ENCODE measurements at places on chromosomes 13 and 19.
A peak's percentile ranks its signal among the peaks of the same experiment; 100 is the strongest.

DNA sequence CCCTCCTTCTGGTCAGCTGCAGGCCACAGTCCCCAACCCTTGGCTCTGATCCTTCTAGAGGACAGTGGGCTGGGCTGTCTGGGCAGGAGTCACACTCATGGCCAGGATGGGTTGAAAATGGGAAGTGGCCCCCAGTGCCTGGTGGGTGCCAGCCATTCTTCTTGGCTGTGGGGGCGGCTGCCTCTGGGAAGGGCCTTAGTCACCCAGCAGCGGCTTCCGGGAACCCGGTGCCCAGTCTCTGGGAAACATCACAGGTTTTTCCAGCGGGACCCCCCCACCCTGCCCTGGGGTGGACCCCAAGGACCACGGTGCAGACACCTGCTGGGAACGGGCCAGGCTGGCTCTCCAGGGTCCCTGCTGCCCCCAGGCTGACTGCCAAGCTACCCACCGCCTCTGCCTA, 27.3 kb upstream of the SLC7A10 start:
- no peak for DNase-seq

- no peak for DNase-seq
Measured at GRCh38 chr13:94435604-94436226, 43.8 kb downstream of the DCT start.

DNA sequence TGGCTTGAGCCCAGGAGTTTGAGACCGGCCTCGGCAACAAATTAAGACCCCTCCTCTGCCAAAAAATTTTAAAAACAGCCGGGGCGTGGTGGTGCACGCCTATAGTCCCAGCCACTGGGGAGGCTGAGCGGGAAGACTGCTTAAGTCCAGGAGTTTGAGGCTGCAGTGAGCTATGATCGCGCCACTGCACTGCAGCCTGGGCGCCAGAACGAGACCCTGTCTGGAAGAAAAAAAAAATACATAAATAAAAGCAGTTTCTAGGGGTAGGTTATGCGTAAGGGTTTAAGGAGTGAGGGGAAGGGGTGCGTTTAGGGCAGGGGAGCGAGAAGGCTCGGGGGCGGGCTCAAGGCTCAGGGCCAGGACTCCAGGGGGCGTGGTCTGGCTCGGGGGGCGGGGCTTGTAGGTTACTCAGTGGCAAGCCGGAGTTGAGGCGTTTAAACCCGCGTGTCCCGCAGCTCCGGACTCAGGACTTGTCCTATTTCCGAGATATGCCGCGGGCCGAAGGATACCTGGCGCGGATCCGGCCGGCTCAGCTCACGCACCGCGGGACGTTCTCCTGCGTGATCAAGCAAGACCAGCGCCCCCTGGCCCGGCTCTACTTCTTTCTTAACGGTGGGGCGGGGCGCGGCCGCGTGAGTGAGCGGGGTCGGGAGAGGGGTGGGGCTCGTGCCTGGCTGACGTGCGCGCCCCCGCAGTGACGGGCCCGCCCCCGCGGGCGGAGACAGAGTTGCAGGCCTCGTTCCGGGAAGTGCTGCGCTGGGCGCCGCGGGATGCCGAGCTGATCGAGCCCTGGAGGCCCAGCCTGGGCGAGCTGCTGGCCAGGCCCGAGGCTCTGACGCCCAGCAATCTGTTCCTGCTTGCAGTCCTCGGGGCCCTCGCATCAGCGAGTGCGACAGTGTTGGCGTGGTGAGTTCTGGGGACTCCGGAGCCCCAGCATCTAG, 10.7 kb downstream of the SPACA6 start:
- DNase-seq: peak; percentile 95

- DNase-seq: peak; percentile 66
Measured at GRCh38 chr19:1825909-1826556, 14.0 kb upstream of the ATP8B3 start.

GRCh38 chr13:111923991-111924677, 142.8 kb upstream of the SOX1 start:
- no peak for DNase-seq

- DNase-seq: no peak
Measured at GRCh38 chr13:99027260-99027659, 49.4 kb upstream of the DOCK9 start.

DNA sequence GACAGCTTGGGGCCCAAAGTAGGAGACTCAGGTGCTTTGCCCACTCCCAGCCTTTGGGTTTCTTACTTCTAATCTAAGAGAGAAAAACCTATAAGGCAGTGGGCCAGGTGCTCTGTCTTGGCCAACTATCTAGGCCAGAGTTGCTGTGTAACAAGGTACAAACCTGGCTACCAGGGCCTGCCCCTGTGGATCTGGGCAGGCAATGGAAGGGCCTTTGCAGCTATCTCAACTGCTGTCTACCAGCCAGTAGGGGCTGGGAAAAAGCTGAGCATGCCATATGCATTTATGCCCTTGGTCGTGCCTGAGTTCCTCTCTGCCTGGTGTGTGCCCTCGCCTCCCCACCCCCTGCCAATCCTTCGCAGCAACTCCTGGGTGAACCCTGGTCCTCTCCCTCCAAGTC, 16.7 kb upstream of the SERPINE3 start:
- no peak for DNase-seq

DNA sequence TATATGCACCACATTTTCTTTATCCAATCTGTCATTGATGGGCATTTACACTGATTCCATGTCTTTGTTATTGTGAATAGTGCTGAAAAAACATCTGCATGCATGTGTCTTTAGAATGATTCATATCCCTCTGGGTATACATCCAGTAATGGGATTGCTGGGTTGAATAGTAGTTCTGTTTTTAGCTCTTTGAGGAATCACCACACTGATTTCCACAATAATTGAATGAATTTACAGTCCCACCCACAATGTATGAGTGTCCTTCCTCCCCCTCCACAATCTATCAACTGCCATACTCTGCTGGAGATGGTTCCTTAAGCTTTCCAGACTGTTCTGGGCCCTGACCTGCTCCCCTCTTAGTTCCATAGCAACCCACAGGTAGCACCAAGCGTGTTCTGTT, 667.0 kb downstream of the LIG4 start:
- no peak for DNase-seq

DNA sequence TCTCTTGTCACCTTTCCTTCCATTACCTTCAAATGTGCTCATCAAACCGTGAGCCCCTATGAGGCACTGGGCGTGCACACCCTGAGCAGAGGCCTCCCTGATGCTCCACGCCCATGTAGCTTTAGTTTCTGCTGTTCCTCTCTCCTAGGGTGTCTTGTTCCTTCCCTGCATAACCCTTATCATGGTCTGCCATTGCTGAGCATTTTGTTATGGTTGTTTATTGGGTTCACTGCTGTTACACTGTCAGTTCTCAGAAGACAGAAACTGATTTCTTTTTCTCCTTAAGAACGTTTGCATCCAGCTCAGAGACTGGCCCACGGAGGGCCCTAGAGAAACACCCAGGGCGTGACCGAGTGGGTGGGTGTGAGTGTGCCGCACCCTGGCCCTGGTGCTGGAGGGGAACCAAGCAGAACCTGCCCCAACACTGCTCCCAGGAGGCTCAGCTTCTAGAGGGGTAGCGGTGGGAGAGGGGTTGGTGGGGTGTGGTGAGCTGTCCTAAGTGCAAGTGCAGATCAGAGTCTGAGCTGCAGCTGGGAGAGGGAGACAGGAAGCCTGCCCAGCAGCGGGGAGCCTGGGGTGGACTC, 61.4 kb upstream of the URI1 start:
- no peak for DNase-seq

DNA sequence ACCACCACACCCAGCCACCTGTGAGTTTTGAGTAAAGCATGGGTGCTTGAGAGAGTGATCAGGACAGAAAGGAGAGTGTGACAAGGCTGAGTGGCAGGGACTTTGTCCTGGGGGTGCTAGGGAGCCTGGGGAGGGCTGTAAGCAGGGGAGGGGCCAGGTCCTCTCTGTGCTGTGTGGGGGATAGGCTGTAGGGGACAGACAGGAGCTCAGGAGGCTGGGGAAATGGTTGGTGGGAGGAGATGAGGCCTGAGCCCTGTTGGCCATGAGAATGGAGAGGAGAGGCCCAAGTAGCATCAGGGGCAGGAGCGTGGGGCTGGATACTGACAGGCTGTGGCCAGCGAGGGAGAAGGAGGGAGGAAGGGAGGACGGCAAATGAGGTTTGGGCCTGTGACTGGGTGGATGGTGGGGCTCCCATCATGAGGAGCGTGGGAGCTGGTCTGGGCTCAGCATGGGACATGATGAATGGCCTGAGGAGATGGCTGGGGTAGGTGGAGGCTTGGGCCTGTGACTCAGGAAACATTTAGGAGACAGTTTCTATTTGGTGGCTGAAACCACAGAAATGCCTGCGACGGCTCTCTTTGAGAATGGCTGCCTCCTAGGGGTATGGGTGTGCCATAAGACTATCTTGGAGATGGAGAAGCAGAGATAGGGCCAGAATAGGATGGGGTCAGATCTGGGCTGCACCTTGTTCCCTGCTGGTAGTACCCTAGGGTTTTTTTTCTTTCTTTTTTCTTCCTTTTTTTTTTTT, 25.0 kb downstream of the GRIN2D start:
- no peak for DNase-seq

GRCh38 chr13:100789481-100789880, 114.9 kb upstream of the TMTC4 start:
- no peak for DNase-seq

GRCh38 chr19:16509141-16510061, 13.2 kb downstream of the C19orf44 start:
- DNase-seq: no peak

GRCh38 chr19:2795827-2796658, 10.7 kb downstream of the THOP1 start:
- DNase-seq: no peak

DNA sequence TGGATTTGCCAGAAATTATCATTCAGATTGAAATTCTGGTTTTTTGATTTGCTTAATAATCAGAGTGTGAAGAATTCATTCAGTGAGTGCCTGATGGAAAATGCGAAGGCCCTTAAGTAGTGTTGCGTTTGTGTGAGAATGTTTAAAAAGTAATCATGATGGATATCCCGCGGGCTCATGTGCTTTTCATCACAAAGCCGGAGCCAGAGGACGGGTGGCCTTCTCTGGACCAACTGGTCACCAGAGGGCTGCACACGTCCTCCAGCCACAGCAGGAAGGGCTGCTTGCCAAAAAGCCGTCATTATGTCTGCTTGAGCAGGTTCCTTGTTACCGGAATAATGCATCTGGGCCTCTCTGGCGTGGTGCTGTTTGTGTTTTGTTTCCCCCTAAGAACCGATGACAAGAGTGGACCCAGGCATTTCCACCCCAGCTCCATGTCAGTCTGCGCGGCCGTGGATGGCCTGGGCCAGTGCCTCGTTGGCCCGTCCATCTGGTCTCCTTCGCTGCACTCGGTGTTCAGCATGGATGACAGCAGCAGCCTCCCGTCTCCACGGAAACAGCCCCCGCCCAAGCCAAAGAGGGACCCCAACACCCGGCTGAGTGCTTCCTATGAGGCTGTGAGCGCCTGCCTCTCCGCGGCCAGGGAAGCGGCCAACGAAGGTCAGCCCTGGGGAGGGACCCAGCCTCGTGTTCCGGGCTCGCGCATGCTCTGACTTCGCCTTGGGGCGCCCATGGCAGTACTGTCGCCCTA, 497.7 kb downstream of the MYO16 start:
- no peak for DNase-seq

DNA sequence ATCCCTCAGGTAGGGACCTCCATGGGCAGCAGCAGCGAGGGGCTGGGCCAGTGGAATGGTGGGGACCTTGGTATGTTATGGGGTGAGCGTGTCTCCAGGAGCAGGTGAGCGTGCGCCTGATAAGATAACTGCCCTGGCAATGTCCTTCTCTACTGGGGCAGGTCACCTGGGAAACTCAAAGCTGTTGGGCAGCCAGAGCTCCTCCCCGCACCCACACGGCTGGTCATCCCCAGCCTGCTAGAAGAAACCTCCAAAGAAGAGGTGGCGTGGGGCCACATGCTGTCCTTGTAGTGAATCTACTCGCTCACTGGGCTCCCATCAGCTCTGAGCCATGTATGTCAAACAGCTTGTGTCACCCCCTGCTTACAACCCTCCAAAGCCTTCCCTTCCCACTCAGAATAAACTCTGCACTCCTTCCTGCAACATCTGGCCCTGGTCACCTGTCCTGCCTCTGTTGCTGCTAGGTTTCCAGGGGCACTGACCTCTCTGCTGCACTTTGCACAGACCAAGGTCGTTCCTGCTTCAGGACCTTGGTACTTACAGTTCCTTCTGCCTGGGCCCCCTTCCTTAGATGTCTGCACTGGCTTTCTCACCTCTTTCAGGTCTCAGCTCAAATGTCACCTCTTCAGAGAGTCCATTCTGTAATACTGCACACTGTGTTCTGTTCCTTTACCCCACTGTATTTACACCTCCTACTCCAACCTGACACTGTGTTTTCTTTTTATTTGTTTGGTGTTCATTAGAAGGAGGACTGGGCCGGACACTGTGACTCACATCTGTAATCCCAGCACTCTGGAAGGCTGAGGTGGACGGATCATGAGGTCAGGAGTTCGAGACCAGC, 1.8 kb upstream of the ATP4A start:
- DNase-seq: no peak

GRCh38 chr13:94121686-94122085, 357.8 kb downstream of the DCT start:
- DNase-seq: no peak

GRCh38 chr13:110319774-110320509, 12.9 kb downstream of the COL4A2 start:
- DNase-seq: no peak

- DNase-seq: no peak
Measured at GRCh38 chr13:72132075-72132474, 265.1 kb upstream of the DACH1 start.

DNA sequence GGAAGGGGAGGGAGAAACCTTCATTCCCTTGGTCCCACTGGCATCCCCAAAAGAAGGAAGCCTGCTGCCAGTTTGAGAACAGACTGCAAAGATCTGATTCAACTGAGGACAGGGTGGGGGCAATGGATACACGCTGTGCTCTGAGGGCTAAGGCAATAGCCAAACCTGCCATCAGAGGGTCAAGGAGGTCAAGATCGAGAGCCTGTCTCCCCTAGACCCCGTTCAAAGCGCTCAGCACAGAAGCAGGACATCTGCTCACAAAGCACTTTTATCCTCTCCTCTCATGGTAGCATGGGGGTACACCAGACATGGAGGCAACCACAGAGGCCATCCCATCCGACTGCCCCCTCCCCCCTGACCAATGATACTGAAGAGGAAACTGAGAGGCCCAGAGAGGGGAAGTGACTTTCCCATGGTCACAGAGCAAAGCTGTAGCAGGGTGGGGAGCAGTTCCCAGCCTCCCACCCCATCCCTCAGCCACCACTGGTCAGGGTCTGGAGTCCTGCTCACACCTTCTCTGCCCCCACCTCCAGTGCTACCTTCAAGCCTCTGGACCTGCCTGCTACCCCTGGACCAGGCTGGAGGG, 11.1 kb downstream of the POU2F2 start:
- no peak for DNase-seq

DNA sequence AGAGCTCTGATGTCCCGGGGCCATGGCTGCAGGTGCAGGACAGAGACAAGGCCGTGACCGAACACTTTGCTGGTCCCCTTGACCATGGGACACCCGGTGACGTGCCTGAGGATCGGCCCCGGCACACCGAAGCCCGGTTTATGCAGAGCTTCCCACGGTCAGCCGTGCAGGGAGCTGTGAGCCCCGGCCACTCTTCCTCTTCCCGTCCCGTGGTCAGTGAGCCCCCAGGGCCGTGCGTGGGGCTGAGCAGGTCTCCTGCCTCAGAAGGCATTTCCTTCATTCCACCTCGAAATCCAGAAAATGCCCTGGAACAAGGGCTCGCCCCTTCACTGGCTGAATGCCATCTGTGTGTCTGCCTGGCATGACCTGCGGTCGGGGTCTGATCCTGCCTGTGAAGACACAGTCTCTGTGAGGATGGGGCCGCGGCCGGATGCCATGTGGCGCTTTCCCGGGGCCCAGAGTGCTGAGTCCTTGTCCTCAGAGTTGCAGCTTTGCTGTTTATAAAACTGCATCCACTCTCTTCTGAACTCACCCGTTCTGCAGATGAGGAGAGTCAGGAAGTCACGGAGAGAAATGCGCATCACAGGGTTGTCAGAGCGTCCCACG, 16.9 kb downstream of the MCF2L start:
- no peak for DNase-seq
